ENCODE measurements at places on chromosomes 2 and 18. TPM values are rescaled to one million over a fixed set of nuclear protein-coding genes. Genes with fewer than 3 reads are reported as not detected.

GRCh38 chr2:132645722-132646539 lies 24.1 kb downstream of the LYPD1 start:
- H3K4me1 ChIP-seq = peaks cover 1% of the 10 kb centered on the region
- DNase-seq = no peak
- peaks cover 9% of the 10 kb centered on the region for H3K27me3 ChIP-seq
- H3K36me3 ChIP-seq = no peaks in the 10 kb centered on the region
- no peak overlapping the region for H3K27ac ChIP-seq
- H3K4me3 ChIP-seq = no peak overlapping the region

GRCh38 chr2:71503837-71504236 lies 50.5 kb downstream of the DYSF start:
- H3K27me3 ChIP-seq = no peaks in the 10 kb centered on the region
- H3K4me1 ChIP-seq = no peaks in the 10 kb centered on the region
- DNase-seq = no peak
- H3K36me3 ChIP-seq = no peaks in the 10 kb centered on the region
- no peak overlapping the region for H3K4me3 ChIP-seq

DNA sequence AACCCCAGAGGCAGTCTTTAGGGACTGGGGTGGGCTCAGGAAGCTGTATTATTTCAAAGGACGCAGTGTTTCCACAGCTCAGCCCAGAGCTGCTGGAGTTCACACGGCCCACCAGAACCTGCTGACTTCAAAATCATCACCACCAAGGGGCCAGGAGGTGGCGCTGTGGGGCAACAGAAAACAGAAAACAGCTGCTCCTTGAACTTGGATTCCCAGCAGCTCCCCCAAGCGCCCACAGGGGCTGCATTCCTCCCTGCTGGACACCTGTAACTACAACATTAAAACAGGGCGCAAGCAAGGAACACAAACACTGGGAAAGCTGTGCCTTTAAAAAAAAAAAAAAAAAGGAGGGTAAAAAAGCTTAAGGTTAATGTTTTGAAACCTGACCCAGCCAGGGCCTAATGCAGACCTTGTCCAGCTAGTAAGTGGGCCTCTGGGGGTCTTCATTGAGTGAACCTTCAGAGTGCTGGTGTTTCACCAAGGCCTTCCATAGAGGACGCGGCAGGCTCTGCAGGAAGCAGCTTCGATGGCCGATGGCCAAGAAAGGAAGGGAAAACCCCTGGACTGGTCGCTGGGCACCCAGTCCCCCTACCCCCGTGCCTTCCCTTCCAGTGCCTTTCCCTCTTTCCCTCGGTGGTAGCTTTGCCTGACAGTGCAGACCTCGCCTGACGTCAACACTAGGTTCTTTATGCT lies 25.9 kb downstream of the MLPH start:
- H3K4me3 ChIP-seq = no peak overlapping the region
- DNase-seq = peak; percentile 82
- peaks cover 6% of the 10 kb centered on the region for H3K27me3 ChIP-seq
- H3K4me1 ChIP-seq = peaks cover 4% of the 10 kb centered on the region
- no peaks in the 10 kb centered on the region for H3K36me3 ChIP-seq

GRCh38 chr2:33632831-33633230 lies 33.7 kb upstream of the FAM98A start:
- H3K27ac ChIP-seq = no peak overlapping the region
- no peaks in the 10 kb centered on the region for H3K27me3 ChIP-seq
- H3K4me1 ChIP-seq = no peaks in the 10 kb centered on the region
- no peaks in the 10 kb centered on the region for H3K36me3 ChIP-seq
- no peak for DNase-seq
- H3K4me3 ChIP-seq = no peak overlapping the region

The TRIM43 gene
- not detected for total RNA-seq

The GPR45 gene
- not detected for total RNA-seq

The AOX1 gene
- total RNA-seq = 4.1 TPM

- no peak overlapping the region for H3K4me3 ChIP-seq
- no peak overlapping the region for H3K27ac ChIP-seq
- H3K27me3 ChIP-seq = no peaks in the 10 kb centered on the region
- DNase-seq = no peak
Measured at GRCh38 chr2:3451926-3452671, 67.2 kb downstream of the ADI1 start.

The ANKRD30BL gene
- not detected for total RNA-seq

DNA sequence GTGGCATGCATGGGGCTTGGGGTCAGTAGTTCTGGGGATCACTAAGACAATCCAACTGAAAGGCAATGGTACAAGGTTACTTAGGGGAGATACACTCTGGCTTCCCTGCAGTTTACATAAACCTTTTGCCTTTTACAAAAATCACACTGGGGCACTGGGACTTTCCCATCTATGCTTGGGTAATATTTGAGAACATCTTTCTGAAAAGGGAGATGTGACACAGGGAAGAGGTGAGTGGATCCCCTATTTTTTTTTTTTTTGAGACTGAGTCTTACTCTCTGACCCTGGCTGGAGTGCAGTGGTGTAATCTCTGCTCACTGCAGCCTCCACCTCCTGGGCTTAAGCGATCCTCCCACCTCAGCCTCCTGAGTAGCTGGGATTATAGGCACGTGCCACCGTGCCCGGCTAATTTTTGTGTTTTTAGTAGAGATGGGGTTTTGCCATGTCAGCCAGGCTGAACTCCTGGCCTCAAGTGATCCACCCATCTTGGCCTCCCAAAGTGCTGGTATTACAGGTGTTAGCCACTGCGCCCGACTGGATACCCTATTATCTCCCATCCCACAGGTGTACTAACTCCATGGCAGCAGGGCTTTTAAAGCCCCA lies 82.8 kb upstream of the DNMT3A start:
- no peak overlapping the region for H3K27ac ChIP-seq
- H3K4me3 ChIP-seq = no peak overlapping the region
- peaks cover 12% of the 10 kb centered on the region for H3K4me1 ChIP-seq
- H3K36me3 ChIP-seq = no peaks in the 10 kb centered on the region

DNA sequence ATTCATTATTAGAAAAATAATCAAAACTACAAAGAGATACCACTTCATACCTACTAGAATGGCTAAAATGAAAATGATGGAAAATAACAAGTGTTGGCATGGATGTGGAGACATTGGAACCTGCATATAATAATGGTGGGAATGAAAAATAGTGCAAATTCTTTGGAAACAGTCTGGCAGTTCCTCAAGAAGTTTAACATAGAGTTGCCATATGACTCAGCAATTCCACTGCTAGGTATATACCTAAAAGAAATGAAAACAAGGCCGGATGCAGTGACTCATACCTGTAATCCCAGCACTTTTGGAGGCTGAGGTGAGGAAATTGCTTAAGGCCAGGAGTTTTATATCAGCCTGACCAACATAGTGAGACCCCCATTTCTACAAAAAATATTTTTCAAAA lies 41.6 kb upstream of the ACYP2 start:
- no peak for DNase-seq
- no peaks in the 10 kb centered on the region for H3K27me3 ChIP-seq
- no peaks in the 10 kb centered on the region for H3K36me3 ChIP-seq
- H3K4me1 ChIP-seq = peaks cover 4% of the 10 kb centered on the region
- no peak overlapping the region for H3K27ac ChIP-seq

The PARD6G gene
- 21.5 TPM for total RNA-seq

- H3K4me1 ChIP-seq = peaks cover 15% of the 10 kb centered on the region
- DNase-seq = peak; percentile 82
- H3K36me3 ChIP-seq = no peaks in the 10 kb centered on the region
- no peak overlapping the region for H3K4me3 ChIP-seq
Measured at GRCh38 chr2:68121873-68122679, 35.6 kb upstream of the PNO1 start.

- peaks cover 6% of the 10 kb centered on the region for H3K27me3 ChIP-seq
- H3K4me3 ChIP-seq = no peak overlapping the region
- no peak for DNase-seq
- H3K27ac ChIP-seq = no peak overlapping the region
Measured at GRCh38 chr2:44582363-44583008, 220.7 kb downstream of the CAMKMT start.

- H3K27ac ChIP-seq = no peak overlapping the region
- H3K4me3 ChIP-seq = no peak overlapping the region
- peaks cover 2% of the 10 kb centered on the region for H3K36me3 ChIP-seq
- peaks cover 16% of the 10 kb centered on the region for H3K4me1 ChIP-seq
Measured at GRCh38 chr2:9310798-9311197, 104.2 kb downstream of the ASAP2 start.

DNA sequence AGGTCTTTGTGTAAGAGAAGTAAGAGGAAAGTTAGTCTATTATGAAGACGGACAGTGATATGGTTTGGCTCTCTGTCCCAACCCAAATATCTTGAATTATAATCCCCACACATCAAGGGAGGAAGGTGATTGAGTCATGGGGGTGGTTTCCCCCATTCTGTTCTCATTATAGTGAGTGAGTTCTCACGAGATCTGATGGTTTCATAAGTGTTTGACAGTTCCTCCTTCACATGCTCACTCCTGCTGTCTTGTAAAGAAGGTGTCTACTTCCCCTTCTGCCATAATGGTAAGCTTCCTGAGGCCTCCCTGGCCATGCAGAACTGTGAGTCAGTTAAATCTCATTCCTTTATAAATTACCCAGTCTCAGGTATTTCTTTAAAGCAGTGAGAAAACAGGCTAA lies 67.6 kb downstream of the NEURL3 start:
- H3K4me1 ChIP-seq = peaks cover 2% of the 10 kb centered on the region
- H3K27ac ChIP-seq = no peak overlapping the region
- no peak overlapping the region for H3K4me3 ChIP-seq
- H3K36me3 ChIP-seq = peaks cover 3% of the 10 kb centered on the region
- H3K27me3 ChIP-seq = no peaks in the 10 kb centered on the region

The SLC23A3 gene
- 2.8 TPM for total RNA-seq

The RMDN2 gene
- total RNA-seq = 9.1 TPM

DNA sequence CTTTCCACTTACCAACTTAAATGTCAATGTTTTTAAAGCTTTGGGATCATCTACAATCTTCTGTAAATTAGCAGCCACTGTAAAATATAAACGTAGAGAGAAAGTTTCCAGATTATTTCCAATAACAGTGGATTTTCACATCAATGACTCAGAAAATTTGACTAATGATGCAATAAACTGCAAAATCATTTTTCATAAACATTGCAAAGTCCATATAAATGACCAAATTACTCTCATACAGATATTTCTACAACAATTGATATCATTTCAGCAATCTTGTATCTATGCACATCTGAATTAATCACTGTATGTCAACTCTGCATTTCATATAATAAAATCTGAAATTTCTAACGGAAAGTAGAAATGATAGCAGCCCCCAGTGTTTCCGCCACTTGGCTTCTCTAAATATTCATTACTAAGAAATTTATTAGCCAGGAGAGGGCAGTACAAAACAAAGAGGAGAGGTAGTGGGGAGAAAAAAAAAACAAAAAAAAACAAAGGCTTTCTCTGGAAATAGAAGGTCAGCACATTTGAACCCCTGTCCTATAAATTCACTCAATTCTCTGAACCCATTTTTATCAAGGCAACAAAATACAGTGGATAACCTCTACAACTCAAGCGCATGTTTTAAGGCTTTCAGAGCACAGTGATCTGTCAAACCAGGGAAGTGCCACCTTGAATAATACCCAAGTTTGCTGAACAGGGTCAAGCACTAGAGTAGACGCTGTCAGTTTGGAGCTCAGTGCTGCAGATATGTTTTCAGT lies 282.6 kb downstream of the STK39 start:
- DNase-seq = no peak
- H3K27me3 ChIP-seq = no peaks in the 10 kb centered on the region
- H3K4me3 ChIP-seq = no peak overlapping the region
- H3K36me3 ChIP-seq = peaks cover 22% of the 10 kb centered on the region
- H3K4me1 ChIP-seq = no peaks in the 10 kb centered on the region

DNA sequence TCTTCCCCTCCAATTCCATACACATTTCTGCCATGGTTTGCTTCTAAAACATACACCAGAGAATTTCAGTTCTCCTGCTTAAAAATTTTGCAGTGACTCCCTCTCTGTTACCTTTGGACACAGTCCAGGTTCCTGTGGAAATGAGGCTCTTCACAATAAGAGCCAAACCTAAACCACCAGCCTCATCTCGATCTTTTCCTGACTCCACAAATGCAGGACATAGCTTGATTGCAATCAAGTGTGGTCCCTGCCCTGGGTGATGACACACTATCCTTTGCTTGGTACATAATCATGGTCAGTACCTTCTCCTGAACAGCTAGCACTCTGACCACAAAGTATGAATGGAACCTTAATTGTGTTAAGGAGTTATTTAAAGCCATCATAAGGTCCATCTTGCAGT lies 134.9 kb upstream of the CHAC2 start:
- DNase-seq = no peak
- H3K27me3 ChIP-seq = no peaks in the 10 kb centered on the region
- H3K4me3 ChIP-seq = no peak overlapping the region
- no peaks in the 10 kb centered on the region for H3K36me3 ChIP-seq
- H3K4me1 ChIP-seq = no peaks in the 10 kb centered on the region

The CRYBA2 gene
- total RNA-seq = 30.1 TPM

DNA sequence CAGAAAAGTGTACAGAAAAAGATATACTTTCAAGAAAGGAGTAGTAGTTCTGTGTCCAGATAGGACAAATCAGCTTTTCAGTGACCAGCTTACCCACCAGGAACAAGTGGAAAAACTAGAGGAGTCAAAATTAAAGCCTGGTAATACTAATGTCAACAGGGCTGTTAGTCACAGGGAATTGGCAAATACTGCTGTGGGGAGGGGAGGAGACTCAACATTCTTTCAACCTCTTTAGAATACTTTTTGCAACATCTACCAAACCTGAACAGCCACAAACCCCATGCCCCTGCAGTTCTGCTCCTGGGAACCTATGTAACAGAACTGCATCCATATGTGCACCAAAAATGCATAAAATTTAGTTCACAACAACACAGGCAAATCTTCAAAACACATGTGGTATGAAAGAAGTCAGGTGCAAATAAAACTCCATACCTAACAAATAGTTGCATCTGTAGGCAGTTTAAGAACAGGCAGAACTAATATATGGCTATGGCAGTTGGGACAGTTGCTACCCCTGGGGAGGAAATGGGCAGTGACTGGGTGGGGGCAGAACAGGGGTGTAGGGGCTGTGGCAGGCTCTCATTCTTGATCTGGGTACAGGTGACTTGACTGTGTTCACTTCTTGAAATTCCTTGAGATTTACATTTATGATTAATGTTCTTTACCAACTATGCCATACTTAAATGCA lies 9.7 kb downstream of the CMPK2 start:
- H3K4me3 ChIP-seq = no peak overlapping the region
- peak overlapping the region; percentile 63 for H3K27ac ChIP-seq
- H3K4me1 ChIP-seq = peaks cover 9% of the 10 kb centered on the region

The ALPP gene
- not detected for total RNA-seq

All from progenitor cell of endocrine pancreas (in vitro differentiated cells).